NK-92 treated with Interleukin-12 subunit alpha and Interleukin-12 subunit beta, amount 100 ng/mL, for 24 hours (cell line): ENCODE measurements at places on chromosomes 1 and 21.

GRCh38 chr1:16324456-16324890 lies 27.8 kb downstream of the FBXO42 start:
- DNase-seq = no peak

GRCh38 chr1:229629261-229629660 lies 3.2 kb downstream of the URB2 start:
- DNase-seq = no peak

GRCh38 chr1:228376651-228377631 lies 29.7 kb downstream of the TRIM11 start:
- no peak for DNase-seq

- DNase-seq = no peak
These were observed 57.1 kb upstream of the COX20 start for GRCh38 chr1:244778344-244778743.
